ENCODE measurements at places on chromosomes 13 and 19.

- no peak for DNase-seq
Measured at GRCh38 chr13:39035204-39035603, 2.7 kb downstream of the PROSER1 start.

DNA sequence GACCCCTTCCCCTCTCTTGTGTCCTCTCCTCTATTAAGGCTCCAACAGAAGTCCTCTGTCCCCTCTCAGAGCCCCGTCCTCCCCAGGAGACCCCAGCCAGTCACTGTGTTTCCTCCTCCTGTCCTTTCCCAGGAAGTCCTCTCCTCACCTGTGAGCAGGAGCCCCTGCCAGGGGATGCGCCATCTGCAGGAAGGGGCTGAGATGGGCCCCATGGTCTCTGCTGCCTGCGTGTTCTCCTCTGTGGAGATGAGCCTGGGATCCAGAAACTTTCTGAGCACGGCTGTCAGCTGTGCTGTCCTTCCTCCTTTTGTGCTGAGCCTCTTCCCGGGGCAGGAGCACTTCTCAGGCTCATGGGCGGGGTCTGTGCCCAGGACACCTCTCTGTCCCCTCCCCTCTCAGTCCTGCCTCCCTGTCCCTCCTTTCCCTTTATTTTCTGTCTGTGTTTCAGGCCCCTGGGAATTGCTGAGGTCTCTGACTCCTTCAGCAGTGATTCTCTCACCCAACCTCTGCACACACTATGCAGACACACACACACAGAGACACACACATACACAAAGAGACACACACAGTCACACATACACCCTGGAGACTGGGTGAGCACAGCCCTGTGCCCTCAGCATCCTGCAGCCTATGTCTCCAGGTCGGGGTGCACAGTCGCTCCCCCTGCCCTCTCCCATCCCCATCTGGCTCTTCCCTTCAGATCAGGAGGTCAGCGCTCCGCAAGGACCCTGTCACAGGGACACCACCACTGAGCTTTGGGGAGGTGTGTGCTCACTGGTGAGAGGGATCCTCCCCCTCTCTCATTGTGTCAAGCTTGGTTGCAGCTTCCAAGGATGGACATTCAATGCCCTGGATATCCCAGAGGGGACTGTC is at the start of gene CEACAM8:
Gene CEACAM8, minus strand, starts transcription at position 308 of the 873 bp plus-strand sequence. Its CDS starts 96 bp downstream, at position 212.
- DNase-seq: no peak

DNA sequence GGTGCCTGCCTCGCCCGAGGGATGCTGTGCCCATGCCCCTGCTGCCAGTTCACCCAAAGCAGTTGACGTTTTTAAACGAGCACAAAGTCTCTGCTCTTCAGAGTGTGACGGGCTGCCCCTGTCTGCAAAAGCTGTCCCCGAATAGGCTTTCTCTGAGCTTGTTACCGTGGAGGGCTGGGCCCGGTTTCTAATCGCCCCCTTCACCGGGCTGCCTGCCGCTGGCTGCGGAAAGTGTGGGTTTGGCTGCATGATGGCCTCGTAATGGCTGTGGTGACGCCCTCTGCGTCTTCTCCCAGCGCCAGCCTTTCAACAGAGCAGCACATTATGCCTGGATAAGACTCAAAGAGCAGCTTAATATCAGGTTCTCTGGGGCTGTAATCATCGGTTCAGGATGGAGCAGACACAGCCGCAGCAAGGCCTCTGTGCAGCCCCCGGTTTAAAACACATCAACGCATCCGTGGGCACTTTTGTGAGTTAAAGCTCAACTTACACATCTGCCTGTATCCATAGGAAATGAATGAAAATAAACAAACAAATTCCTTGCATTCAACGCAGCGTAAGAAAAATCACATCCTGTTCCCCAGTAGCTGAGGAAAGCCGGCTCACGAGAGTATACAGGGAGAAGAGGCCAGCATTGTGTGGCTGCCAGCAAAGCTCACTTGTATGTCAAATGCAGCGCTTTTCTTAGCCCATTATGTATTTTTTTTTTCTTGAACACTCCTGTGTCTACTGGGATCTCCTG is 166.4 kb upstream of the SOX1 start:
- no peak for DNase-seq

GRCh38 chr19:18765224-18765623 is 25.9 kb downstream of the COMP start:
- DNase-seq: no peak

DNA sequence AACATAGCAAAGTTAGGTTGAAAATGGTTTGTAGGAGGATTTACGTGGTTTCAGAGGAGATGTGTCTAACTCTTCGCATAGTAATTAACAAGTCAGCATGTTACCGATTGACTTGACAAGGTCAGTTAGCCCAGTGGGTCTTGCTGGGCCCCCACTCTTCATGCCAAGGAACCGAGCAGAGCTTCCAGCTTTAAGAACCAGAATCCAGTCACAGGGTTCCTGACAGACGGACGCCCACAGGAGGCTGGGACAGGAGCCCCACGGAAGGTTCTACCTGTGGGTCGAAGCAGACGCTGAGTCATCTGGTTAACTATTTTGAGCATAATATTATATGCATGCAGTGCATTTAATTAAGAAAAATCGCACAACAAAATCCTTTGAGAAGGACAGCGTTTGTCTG is 3.5 kb downstream of the TMEM255B start:
- DNase-seq: no peak

Data from GM12891 (cell line).